ENCODE measurements at places on chromosomes 4 and X. TPM values are rescaled to one million over a fixed set of nuclear protein-coding genes. Genes with fewer than 3 reads are reported as not detected.

DNA sequence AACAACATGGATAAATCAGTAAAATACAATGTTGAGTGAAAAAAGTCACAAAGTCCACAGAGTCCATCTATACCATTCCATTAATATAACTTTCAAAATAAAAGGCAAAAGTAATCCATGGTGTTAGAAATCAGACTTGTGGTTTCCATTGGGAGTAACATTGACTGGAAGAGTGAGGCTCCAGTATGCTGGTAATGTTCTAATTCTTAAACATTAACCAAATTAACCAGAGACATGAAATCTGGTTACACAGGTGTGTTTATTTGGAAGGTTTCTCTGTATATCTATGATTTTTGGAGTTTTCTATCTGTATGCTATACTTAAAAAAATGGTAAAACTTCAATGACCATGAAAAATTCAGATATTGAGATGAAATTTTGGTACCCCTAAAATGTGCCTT lies 42.6 kb downstream of the SULT1B1 start:
- DNase-seq, result no peak

GRCh38 chr4:14345356-14345775 lies 656.9 kb upstream of the CPEB2 start:
- no peak for DNase-seq

DNA sequence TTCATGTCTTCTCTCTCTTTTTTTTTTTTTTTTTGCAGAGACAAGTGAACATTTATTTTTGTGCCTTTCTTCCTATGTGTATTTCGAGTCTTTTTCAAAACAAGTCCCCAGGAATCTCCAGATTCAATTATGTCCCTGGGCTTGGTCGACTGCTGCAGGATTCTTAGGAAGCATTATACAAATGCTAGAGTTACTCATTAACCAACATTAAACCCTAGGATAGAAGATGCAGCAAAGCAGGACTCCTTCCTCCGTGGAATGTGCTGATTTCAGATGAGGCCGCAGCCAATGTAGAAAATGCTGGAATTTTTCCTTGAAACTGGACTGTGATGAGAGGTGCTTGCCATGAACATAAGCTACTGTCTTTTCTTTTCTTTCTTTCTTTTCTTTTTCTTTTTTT lies 3.4 kb downstream of the ZNF81 start:
- no peak for DNase-seq

- DNase-seq, result no peak
Measured at GRCh38 chr4:3853388-3854035, 87.3 kb downstream of the ADRA2C start.

- no peak for DNase-seq
Measured at GRCh38 chrX:17403972-17404371, 29.0 kb downstream of the NHS start.

- DNase-seq, result no peak
Measured at GRCh38 chr4:185017964-185018772, at the start of gene HELT. Gene HELT (plus strand): TSS chr4:185018490. CDS start chr4:185018929, 439 bp downstream.

DNA sequence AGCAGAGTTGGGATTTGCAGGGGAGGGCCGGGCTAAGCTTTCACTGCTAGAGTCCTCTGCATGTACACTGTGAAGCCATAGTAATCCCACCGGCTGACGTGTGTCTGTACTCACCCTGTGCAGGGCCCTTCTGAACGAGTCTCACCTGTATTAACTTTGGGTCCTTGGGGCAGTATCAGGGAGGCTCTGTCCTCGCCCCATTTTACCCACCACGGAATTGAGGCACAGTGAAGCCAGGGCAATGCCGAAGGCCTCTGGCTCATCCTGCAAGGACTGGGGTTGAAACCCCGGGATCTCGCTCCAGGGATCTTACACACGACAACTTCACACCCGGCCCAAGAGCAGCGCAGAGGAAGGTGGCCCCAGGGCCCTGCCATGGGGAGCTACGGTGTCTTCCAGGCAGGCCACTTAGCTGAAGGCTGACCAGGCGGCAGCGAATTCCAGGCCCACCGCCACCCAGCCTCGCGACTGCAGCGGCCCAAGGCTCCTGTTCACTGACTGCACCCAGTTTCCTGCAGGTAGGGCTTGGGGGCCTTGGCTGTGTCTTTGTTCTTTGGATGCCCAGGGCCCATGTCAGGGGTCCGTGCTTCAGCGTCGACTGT lies 75.5 kb upstream of the ADRA2C start:
- DNase-seq, result no peak

DNA sequence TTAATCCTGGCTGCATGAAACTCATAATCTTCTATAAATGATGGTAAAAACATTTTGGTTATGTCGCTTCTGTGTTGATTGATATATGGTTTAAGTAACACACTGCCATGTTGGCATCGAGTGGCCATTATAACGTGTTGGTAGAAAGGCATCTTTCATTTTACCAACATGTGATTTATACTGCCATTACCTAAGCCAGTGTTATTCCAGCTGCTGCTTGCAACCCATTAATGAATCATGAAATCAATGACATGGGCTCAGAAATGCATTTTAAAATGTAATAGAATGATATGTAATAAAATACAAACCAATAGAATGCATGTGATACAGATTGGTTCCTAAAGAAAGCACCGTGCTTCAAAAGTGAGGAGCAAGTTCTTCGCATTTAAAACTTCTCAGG lies 102.0 kb downstream of the VEGFC start:
- no peak for DNase-seq

DNA sequence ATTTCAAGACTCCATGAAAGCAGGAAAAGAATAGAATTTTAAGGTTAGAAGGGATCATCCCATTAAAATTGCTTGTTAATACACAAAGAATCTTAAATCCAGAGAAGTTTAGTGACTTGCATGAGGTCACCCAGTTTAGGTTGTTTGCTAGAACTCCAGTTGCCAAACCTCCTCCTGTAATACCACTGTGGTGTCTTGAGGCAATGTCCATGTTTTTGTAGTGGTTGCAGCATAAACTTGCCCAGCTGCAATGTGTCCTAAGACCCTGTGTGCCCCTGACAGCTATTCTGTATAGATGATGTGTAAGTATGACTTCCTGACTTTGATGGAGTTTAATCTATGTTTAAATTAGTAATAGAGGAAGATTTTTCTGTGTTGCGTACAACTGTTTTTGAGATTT lies 6.3 kb downstream of the SFRP2 start:
- DNase-seq, result no peak

- DNase-seq, result no peak
Measured at GRCh38 chr4:12458621-12459020, 1025.5 kb downstream of the RAB28 start.

- DNase-seq, result no peak
Measured at GRCh38 chrX:134688839-134689238, 30.6 kb upstream of the PLAC1 start.

- no peak for DNase-seq
Measured at GRCh38 chr4:130850019-130850524, 1754.1 kb downstream of the C4orf33 start.

DNA sequence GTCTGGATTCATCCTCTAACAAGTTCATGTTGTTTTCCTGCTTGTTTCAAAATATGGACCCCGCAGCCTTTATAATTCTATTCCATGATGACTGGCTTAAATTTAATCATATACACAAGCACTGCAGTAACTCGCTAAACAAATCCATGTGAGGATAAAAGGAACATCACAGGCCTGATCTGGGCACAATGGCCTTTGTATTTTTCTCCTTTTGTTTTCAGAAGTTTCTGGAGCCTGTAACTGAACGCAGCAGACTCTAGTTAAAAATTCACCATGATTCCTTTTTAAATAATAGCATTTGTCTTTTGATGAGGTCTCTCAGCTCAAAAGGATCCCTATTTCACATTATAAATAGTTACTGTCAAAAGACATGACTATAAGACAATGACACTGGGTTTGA lies 30.2 kb upstream of the TMEM184C start:
- no peak for DNase-seq

- no peak for DNase-seq
Measured at GRCh38 chr4:54231768-54232688, 2.9 kb downstream of the PDGFRA start.

- no peak for DNase-seq
Measured at GRCh38 chr4:41334182-41334581, 77.5 kb downstream of the UCHL1 start.

DNA sequence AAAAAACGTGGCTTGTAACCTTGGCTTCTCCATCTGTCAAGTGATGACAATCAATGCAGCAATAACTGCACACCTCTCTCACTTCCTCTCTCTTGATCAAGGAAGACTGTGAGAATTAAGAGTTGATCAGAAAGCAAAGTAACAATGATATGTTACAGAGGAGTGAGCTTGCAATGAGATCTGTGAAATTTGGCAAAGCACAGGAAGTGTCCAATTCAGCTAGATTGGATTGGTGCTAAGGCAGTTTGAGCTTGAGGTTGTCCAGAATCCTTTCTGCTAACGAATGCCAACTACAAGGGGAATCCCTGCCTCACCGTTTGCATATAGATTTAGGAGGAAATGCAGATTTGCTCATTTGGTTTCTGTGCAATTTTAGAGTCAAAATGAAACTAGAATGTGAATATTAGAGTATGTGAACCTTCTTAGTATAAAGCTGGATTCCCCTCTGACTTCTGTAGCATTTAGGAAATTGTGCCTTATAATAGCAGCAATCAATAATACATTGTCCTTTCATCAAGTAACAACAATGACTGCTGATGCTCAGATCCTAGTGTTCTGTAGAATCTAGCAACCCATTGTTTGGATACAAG lies 346.4 kb downstream of the PTTG2 start:
- peak; percentile 73 for DNase-seq

- DNase-seq, result no peak
Measured at GRCh38 chr4:105666693-105667092, 41.8 kb downstream of the INTS12 start.

- peak; percentile 37 for DNase-seq
Measured at GRCh38 chr4:56158483-56158882, 209.7 kb downstream of the CEP135 start.

DNA sequence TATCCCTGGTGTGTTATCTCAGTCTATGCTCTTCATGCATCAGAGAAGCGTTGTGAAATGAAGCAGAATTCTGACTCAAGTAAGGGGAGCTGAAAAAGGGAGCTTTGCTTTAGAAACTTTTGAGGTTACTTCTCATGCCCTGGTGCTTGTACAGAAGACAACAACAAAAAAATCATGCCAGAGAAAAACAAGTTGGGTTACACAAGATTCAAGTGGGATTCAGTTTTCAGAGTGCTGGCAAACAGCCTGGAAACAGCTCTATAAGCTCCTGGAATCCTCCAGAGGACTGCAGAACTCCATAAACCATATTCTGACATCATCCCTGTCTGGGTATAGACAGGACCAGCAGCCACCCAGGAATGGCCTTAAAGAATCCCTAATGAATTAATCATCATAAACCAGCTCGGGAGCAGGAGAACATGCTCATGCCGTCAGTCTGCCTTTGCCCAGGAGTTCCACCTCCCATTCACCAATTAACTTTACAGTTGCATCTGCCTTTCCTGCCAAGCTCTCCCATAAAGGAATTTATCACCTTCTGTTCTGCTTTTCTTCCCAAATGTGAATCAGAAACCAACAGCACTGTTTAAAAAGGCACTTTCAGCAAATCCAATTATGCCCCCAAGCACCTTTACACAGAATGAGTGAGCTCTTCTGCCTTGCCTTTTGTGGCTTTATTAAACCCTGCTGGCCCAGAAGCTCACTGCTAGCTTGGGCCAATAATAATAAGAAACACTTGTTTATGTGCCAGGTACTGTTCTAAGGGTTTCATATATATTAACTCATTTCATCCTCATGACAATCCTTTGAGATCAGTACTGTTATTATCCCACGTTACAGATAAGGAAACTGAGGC lies 54.5 kb upstream of the FBXW7 start:
- DNase-seq, result no peak

- DNase-seq, result peak; percentile 48
Measured at GRCh38 chrX:40170830-40171512, 73.2 kb upstream of the BCOR start.

- DNase-seq, result no peak
Measured at GRCh38 chr4:95363559-95363925, 185.2 kb downstream of the UNC5C start.

DNA sequence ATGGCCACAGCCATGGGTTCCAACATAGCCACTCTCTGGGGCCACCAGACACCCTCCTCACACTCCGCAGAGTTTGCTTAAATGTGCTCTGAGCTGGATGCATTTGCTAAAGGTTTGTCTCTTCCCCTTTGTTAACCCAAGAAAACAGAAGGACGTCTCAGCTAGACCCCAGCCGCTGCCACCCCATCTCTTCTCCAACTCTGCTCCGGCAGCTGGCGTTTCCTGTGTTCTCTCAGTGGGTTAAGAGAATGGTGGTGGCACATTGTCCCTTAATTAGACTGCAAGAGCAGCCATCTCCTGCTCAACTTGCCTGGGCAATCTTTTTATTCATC lies 43.7 kb upstream of the FAM9C start:
- DNase-seq, result peak; percentile 32

DNA sequence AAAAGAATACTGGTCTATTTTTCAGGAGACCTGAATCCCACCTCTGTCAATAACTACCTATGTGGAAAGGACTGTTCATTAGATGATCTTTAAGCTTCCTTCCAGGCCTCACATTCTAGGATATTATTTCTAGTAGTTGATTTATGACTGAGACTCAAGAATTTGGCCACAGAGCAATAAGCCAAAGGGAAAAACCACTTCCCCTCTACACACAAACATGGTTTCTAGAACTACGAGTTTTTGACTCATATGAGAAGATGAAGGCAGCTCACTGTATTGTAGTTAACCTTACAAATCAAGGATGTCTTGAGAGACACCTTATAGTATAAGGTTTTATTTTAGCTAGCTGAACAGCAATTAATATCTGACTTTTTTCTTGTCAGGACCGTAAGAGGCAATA lies 36.9 kb upstream of the GDPD2 start:
- DNase-seq, result no peak

DNA sequence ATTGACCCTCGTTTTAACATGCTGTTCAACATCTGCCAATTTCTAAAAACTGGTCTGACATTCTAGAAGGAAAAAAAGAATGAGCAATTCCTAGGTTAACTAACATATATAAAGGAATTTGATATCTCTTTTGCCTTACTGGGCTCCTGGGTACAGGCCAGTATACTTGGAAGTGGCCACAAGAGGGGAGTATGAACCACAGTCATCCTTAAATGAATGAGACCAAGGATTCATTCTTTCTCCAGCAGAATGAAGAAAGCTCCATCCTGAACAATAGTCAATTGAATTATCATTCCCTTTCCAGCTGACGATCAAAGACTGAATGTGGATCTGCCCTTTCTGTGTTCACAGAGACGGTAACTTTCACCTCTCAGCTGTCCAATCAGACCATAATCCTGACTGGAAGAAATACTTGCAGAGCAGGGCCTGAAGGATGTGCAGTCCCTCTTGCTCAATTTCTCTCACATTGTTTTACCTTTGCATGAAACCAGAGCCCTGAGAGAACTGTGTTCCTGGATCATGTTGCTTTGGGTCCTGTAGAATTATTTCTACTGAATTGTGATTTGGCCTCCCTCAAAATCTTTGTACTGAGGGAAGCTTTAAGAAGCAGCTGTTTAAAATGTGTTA lies 14.8 kb upstream of the SPARCL1 start:
- peak; percentile 5 for DNase-seq

- DNase-seq, result no peak
Measured at GRCh38 chr4:156888762-156889161, 82.8 kb downstream of the PDGFC start.

- DNase-seq, result peak; percentile 29
Measured at GRCh38 chr4:52641854-52642563, 17.1 kb downstream of the USP46 start.

OTOP1 gene
- total RNA-seq, result not detected

ADH1A gene
- not detected for total RNA-seq

DCAF4L1 gene
- total RNA-seq, result 0.12 TPM

DDIT4L gene
- 0.64 TPM for total RNA-seq

APOOL gene
- total RNA-seq, result 24.1 TPM

CXorf51B gene
- not detected for total RNA-seq
